ENCODE measurements at places on chromosomes 3 and 15. TPM values are rescaled to one million over a fixed set of nuclear protein-coding genes. Genes with fewer than 3 reads are reported as not detected.

Gene NOX5
- total RNA-seq, result 0.23 TPM

Gene HCLS1
- 293 TPM for total RNA-seq

Gene PIF1
- total RNA-seq, result 56.0 TPM

Gene PTH1R
- total RNA-seq, result not detected

Gene LYSMD2
- total RNA-seq, result 16.5 TPM

Gene CDCP1
- total RNA-seq, result 1.5 TPM

Gene MYRIP
- total RNA-seq, result not detected

Gene RTP1
- not detected for total RNA-seq

Gene BCHE
- total RNA-seq, result not detected

Gene RPN1
- 128 TPM for total RNA-seq

All from activated naive CD4-positive, alpha-beta T cell treated with anti-CD3 and anti-CD28 coated beads, Interleukin-2, amount 50 U/mL, for 72 hours (primary cell).